Memory B cell (primary cell): ENCODE measurements at places on chromosomes 6 and 20.

DNA sequence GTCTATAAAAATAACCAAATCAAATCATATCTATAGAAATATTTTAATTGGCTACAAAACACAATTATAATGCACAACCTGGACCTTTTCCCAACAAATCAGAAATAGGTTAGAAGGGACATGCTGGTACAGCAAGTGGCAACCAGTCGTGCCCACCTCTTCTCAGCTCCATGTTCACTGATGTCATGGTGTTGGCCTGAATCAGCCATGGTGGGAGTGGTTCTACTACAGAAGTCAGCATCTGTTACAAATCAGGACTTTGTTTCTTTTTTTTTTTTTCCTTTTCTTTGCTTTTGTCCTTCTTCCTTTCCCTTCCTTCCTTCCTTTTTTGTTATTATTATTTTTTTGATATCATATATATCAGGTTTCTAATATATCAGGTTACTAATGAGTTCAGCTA lies 91.2 kb downstream of the RALGAPA2 start:
- no peak for DNase-seq

- DNase-seq = no peak
These were observed 65.1 kb downstream of the PFDN4 start for GRCh38 chr20:54272901-54273488.

DNA sequence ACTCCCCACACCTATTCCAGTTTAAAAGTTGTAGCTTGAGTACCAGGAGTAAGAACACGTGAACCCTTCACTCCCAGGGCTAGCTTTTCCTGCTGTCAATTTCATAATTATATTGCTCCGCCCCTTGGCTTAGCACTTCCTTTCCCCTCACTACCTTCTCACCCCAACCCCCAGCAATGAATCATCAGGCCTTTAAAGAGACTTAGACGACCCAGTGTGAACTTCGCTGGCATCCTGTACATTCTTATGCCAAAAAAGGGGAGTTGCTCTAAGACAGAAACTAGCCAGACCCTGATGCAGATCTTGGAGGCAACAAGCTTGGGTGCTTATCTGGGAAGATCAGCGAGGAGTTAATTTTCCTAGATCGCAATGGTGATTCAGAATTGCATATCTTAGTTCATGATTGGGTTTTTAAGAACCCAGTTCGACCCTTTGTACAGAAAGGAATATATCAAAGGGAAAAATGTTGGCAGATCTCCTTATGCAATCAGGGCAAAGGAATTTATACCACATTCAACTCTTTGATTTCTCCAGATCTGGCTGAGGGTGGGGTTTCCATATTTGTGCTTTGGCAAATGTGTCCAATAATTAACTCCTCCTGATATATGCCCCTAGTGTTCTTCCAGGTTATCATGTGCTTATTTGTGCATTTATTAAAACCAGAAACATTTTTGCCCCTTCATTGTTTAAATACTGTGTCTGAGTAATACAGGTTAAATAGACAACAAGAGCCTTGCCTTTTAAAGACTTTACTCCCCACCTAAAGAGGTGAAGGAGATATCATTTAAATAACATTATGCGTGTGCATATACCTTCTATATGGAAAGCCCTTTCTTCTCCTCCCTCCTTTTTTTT lies 8.1 kb upstream of the ATXN1 start:
- DNase-seq = no peak

- DNase-seq = no peak
These were observed 18.6 kb downstream of the DYNLT1 start for GRCh38 chr6:158625881-158626305.

DNA sequence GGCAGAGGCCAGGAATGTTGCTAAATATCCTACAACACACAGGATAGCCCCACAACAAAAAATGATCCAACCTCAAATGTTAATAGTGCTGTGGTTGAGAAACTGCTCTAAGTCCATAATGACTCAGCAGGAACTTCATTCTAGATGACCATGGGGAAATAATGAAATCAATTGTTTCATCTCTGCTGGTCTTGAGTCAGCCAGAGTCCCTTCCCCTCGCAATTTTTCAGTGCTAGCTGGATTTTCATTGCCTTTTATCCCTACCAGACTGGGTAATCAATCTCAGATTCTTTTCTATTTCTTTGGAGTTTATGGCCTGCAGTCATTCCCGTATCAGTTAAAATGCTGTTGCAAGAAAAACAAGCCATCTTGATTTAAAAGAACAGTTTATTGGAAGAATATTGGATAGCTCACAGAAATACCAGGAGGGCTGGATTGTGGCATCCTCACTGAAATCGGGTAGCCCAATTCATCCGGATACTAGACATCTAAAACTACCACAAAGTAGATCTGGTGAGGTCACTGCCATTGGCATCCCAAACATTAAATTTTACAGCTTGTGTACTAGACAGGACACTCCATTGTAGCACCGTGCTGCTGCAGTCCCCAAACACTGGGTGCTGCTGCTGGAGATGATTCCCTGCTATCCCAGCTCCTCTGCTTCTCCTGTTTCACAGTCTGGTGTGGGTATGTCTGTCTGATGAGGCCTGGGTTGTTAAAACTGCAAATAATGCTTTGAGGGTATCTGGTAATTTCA lies 30.3 kb upstream of the POPDC3 start:
- no peak for DNase-seq

DNA sequence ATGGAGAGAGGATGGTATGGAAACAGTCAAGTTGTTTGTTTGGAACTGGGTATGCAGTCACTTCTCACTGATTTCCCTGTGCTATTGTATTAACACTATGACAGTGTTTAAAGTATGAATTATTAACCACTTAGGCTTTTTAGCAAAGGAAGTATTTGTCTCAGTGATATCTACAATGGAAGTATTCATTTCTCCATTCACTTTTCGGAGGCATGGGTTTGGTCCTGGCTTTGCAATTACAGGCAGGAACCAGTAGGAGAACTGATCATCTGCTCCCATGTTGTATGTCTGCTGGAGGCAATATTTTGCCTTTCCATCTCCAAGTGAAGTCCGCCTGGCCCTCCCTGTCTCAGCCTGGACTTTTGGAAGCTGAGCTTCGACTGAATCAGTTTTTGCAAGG lies 30.6 kb upstream of the EXOC2 start:
- DNase-seq = no peak

DNA sequence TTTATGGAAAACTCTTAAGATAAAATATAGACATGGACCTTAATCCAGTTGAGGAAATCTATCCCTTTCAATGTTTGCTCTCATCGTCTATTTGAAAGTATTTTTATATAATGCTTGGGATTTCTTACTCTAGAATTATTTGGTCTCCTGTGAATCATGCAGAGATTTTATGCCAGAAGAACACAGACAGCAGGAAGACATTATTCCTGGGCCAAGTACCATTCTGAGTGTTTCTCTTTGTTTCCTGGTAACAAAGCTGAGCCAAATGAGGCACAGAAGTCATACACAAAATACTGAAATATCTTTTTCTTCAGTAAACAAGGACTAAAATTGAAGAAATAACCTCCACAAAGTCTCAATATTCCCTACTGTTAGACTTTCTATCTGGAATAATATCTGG lies 538.2 kb upstream of the EYS start:
- DNase-seq = no peak

GRCh38 chr6:42452171-42453030 lies 675 bp upstream of the TRERF1 start:
- DNase-seq = peak; percentile 28

GRCh38 chr20:41600926-41601631 lies 17.1 kb downstream of the CHD6 start:
- no peak for DNase-seq

DNA sequence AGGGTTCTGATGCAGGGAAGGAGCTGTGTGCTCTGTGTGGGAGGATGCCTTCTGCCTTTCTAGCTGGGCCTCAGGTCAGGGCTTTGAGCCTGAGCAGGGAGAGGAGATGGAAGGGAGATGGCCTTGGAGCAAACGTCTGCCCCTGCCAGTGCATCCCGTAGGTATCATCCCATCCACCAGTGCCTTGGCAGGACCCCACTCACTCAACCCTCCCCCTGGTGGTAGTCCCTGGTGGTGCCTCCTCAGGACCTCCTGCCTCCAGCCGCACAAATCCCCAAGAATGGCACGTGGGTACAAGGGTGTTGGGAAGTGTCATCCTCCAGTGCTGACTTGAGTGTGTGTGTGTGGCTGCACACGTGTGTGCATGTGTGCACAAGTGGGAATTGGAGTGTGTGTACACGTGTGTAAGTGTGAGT lies 23.1 kb upstream of the MICB start:
- no peak for DNase-seq

DNA sequence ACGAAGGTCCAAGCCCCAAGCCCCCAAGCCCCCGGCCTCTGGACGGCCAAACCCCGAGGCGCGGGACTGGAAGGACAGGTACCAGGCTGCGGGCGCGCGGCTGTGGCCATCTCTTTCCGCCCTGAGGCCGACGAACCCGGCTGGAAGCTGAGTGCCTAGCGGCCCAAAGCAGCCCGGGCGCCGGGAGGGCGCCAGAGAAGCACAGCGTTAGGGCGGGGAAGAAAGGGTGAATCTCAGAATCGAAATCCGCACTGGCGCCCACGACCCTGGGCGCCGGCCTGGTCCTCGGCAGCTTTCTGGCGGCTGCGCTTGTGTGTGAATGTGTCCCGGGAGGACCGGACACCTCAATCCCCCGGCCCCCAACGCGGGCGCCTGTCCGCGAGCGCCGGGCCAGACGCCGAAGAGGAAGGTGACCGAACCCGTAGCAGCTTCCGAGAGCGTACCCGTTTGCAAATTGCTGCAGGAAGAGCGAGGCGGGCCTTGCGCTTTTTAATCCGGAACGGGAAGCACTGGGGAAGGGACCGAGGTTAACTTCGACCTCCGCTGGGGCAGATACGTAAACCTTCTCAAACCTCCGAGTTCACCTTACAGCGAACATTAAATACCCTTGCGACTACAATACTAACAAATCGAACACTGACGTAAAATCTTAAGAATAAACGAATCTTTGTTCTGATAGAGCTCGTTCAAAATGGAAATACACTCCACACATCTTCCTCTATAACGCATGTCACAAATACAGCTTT lies 2.9 kb downstream of the NRN1 start:
- DNase-seq = no peak

DNA sequence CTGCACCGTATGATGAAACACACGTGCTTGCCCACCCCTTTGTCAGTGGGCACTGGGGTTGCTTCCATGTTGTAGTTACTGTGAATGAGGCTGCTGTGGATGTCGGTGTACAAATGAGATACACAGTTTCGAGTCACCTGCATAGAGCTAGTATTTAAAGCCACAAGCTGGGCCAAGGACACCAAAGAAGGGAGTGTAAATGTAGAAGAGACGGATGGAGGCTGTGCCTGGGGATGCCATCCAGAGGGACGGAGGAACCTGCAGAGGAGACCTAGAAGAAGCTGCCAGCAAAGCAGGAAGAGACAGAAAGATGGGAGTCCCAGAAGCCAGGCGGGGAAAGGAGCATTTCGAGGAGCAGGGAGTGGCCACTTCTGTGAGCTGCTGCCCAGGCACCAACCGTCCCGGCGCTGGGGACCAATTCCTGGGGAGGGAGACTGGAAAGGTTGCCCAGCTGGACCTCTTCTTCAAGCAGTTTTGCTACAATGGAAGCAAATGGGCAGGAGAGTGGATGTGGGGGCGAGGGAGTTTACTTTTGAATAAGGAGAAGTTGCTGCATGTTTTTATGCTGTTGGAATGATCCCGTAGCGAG lies 339.3 kb downstream of the ZFAND3 start:
- no peak for DNase-seq

DNA sequence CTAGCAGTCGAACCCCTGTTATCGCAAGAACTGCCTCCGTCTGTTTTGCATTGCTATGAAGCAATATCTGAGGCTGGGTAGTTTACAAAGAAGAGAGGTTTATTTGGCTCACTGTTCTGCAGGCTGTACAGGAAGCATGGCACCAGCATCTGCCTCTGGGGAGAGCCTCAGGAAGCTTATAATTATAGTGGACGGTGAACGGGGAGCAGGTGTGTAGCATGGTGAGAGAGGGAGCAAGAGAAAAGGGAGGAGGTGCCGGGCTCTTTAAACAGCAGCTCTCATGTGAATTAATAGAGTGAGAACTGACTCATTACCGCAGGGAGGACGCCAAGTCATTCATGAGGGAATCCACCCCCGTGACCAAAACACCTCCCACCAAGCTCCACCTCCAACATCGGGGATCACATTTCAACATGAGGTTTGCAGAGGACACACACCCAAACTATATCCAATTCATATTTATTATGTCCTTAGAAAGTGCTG lies 172.6 kb upstream of the KCNG1 start:
- DNase-seq = no peak

DNA sequence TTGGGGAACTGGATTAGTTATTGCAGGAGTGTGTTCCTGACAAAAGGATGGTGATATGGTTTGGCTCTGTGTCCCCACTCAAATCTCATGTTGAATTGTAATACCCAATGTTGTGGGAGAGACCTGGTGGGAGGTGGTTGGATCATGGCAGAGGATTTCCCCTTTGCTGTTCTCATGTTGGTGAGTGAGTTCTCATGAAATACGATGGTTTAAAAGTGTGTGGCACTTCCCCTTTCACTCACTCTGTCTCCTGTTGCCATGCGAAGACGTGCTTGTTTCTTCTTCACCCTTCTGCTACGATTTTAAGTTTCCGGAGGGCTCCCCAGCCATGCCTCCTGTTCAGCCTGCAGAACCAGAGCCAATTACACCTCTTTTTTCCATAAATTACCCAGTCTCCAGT lies 16.2 kb upstream of the TREM1 start:
- DNase-seq = no peak

DNA sequence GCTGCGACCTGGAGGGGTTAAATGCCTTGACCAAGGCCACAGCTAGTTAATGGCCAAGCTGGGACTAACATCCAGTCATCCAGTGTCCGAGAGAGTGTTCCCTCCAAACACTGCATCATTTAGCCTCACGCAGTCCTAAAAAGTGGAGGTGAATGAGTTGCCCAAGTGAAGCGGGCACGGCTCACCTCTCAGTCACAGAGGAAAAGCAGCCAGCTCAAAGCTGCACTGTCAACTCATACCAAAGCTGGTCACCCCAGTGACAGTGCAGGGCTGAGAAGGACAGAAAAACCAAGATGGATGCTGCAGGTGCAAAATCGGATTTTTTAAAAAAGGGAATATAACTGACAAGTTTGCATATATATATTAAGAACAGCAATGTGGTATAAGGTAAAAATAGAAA lies 168.5 kb downstream of the SYNDIG1 start:
- no peak for DNase-seq

GRCh38 chr6:63824722-63825121 lies 189.1 kb downstream of the PHF3 start:
- DNase-seq = no peak

- DNase-seq = no peak
These were observed 21.2 kb downstream of the C6orf132 start for GRCh38 chr6:42120895-42121865.
